ENCODE measurements at places on chromosomes 7 and 10.

DNA sequence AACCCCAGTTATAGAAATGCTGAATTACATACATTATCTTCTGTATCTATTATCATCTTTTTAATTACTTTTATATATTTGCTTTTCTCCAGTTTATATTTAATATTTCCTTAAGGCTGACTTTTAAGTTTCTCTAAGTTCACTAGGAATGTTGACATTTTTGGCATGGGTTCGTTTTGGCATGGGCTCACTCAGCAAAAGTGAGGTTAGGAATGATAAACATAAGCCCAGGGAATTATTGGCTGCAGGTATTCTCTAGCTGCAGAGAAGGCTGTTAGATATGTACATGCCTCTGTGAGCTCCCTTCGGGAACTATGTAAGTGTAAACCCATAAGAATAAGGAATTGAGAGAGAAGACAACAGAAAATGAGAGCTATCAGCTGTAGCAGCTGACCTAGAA is 63.6 kb upstream of the RAB18 start:
- DNase-seq = no peak

DNA sequence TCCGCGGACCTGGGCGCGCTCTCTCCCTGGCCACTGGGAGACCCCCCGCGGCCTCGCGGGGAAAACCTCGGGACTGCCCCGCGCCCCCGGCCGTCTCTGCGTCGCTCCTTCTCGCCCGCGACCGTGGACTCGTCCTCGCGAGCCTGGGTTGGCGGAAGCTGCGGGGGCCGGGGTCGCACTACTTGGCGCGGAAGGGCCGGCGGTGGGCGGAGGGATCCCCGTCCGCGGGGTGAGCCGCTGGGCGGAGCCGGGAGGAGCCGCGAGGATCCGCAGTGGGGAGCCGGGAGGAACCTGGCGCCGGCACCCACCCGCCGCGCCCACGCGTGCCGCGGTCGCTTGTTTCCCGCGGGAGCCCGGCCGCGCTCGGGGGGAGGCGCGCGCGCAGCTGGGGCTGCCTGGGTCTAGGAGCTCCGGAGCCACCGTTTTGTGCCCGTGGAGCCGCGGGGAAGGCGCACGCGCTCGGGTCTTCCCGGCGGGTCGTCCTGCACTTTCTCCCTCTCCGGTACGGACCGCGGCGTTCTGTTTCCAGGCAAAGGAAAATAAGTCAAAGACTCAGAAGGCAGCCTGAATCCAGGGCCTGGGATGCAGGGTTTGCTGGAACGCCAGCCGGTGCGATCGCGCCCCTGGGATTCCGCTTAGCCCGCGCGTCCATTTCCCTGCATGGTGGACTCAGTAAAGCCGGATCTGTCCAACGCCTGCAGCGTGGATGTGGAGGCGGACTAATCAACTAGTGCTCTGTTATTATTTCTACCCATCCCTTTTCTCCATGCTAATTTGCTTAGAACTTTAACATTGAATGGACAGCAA is 28.7 kb upstream of the KMT2C start:
- DNase-seq = peak; percentile 62

DNA sequence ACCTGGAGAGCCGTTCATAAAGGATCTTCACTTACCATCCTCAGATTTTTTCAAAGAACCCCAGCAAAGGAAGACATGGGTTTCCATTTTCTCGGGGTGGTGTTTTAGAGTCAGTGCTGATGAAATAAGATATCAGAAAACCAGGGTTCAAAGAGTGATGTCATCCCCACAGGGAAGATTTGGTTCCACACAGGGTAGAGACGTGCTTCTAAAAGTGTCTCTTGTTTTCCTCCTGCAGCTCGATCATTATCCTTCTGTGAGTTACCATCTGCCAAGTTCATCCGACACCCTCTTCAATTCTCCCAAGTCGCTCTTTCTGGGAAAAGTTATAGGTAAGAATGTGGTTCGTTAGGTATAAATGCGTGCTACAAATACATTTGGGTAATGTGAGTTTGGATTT is 323.8 kb upstream of the C7orf33 start:
- no peak for DNase-seq

DNA sequence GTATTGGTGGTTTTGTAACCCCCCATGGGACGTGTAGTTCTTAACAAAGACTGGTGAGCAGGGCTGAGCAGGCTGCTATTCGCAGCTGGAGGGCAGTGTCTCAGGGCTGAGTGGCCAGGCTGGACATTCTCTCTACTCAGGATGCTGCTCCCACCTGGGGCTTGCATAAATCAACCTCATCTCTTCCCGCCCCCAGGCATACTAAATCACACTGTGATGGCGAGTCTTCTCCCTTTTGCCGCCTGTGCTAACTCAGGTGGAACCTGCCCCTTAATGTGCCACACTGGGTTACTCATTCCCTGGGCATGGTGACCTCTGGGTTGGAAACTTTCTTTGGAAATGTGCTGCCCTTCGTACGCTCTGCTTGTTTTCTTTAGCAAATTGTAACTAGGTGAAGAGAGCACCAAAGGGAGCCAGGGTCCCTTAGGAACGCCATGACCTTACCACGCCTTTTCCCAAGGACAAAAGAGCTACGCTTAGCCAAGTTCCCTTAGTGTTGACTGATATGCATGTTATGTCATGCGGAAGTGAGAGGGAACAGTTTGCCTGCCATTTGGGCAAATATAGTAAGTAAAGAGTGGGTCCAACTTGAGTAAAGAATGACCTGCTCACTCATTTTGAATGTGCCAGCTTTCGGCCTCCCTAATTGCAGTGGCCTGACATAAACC is 40.4 kb upstream of the COBL start:
- no peak for DNase-seq

- no peak for DNase-seq
Observed at GRCh38 chr7:69190763-69191162, 407.5 kb upstream of the AUTS2 start.
